AML-193 (cell line): ENCODE measurements at places on chromosomes 5 and 9.
A peak's percentile ranks its signal among the peaks of the same experiment; 100 is the strongest.

DNA sequence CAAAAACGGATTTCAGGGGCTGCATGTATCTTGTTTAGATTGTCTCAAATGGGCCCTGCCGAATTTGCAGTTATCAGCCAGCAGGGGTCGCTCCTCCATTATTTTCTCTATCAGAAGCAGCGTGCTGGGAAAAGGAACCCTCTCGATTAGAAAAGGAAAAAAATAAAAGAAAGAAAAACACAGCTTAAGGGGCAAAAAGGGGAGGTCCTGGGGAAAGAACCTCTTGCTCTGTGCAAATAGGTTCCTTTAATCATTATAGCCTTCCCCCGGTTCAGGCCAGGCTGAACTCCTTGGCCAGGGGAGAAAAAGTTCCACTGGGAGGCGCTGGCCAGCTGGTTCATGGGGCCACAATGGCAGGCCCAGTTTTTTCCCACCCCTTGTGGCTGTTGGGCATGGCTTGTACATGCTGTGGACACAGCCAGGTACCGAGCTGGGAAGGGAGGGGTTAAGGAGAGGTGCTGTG, 25.0 kb upstream of the CAPSL start:
- DNase-seq: peak; percentile 25

DNA sequence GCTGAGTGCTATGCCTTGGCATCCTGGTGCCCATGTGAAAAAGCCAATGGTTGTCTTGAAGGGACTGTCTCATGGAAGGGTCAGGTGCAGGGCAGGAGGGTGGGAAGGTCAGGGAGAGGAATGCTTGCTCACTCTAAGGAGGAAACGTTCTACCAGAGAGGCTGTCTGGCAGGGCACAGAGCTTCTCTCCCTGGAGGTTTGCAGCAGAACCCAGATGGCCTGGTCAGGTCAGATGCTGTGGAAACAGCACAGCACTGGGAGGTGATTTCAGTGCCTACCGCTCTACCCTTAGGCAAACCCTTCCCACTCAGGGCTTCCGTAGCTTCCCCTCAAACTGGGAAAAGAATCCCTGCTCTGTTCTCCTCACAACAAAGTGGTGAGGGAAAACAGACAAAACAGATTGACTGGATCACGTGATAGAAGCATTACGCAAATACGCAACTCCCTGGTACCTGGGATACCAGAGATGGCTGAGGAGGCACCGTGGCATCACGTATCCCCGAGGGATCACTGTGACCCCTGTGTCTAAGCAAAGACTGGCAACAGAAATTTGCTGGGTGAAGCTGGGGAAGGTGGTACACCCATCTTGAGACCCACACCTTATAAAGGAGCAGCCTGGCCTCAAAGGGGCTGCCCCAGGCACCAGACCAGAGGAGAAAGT, 3.9 kb upstream of the MGAT1 start:
- no peak for DNase-seq

DNA sequence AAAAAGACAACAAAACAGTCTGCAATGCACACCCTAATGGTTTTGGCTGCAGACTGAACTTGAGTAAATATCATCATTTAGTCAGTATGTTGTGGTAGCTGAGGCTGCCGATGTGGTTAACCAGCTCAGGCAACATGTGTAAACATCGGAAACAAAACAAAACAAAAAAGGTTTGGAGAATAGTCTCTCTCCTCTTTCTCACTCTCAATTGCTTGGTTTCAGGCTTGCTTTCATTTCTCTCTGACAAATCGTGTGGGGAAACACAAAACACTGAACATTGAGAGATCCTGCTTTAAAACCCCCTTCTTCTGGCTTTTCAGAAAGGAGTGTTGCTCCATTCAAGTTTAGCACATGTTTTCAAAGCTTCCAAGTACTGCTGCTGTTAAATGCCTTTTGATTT, 453.3 kb downstream of the BNC2 start:
- DNase-seq: no peak

DNA sequence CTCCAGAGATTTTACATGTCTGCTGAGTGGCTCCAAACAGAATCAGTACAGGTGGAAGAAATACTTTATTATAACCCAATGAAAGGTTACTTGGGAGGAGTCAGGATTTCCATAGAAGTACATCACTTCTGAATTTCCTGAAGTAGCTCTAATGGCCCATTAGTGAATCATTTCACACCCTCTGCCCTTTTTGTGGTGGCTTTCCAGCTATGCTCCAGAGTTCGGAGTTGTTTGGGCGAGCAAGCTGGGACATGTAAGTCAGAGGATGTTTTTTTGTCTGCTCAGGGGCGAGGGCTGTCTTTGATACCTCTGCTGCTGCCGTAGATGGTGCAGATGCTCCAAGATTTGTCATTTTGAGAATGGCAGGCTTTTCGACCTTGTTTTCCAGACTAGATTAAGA, 226.1 kb downstream of the GOLPH3 start:
- no peak for DNase-seq

DNA sequence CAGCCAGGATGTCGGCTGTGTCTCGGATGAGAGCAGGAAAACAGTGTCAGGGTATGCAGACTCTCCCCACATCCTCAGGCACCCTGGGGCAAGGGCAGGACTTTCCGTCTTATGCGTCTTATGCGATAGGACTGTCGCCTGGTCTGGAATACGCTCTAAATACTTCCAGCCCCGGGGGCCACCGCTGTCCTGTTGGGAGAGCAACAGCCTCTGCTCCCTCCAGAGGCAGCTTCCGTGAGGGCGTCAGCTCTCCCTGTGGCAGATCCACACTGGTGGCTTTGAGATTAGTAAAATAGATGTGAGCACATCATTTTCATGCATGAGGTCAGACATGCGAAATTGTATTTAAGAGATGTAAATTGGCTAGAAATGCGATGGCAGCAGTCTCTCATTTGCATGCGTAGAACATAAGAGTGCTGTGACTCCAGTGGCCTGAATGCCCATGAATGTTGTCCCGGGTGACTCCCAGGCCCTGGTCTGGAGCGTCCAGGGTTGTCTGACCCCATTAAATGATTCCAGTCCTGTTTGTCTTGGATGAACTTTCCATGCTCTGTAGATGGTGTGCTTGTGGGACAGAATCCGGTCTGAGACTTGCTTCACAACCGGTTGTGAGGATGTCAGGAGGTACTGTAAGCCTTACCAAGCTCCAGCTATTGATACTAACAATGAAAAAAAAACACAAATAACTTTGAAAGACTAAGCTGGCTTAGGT, 228.2 kb downstream of the SYK start:
- DNase-seq: no peak

DNA sequence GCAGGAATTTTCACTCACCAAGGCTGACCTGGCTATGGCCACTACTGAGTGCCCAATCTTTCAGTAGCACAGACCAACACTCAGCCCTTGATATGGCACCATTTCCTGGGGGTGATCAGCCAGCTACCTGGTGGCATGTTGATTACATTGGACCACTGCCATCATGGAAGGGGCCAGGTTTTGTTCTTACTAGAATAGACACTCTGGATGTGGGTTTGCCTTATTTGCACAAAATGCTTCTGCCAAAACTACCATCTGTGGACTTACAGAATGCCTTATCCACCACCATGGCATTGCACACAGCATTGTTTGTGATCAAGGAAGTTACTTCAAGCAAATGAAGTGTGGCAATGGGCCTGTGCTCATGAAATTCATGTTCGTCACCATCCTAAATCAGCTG, 69.7 kb upstream of the SH3GL2 start:
- DNase-seq: no peak

DNA sequence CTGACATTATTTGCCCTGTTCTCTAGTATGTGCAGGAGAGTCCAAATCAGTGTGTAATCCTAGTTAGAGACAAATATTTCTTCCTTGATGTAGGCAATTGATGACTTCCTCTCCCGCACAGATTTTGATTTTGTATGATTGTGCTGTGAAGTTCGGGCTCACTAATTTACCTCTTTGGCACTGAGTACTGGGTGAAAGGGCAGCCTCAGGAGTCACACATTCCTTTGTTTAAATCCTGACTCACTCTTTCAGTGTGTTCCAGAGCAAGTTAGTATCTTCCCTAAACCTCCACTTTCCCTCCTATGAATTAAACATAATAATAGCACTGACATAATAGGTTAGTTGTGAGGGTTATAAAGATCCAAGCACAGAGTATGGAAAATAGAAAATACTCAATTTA, 269.7 kb downstream of the ISL1 start:
- DNase-seq: no peak

- no peak for DNase-seq
These were observed 26.3 kb downstream of the CSF2 start for GRCh38 chr5:132099905-132100304.

- DNase-seq: no peak
These were observed 182.9 kb upstream of the TNC start for GRCh38 chr9:115300874-115301273.

- no peak for DNase-seq
These were observed 31.1 kb downstream of the GPR151 start for GRCh38 chr5:146484714-146485391.

DNA sequence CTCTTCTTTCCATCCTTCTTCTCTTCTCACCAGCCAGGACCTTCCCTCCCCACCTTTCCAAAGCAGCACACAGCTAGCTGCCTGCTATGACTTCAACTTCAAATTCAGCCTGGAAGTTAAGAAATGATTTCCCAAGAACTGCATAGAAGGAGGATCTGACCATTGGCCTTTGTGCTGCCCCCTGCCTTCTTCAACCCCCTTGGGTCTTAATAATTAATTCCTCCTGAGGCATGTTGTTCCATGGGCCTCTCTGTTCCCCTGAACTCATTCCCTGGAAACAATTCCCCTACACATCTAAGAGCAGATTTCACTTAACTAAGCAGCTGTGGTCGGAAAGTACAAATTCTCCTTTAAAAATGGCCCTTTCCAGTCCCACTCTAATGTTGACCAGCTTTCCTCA, 62.4 kb downstream of the ADAMTS12 start:
- no peak for DNase-seq
